Hypothalamus (tissue), 51 donors: ENCODE measurements at places on chromosomes 12 and 14.

DNA sequence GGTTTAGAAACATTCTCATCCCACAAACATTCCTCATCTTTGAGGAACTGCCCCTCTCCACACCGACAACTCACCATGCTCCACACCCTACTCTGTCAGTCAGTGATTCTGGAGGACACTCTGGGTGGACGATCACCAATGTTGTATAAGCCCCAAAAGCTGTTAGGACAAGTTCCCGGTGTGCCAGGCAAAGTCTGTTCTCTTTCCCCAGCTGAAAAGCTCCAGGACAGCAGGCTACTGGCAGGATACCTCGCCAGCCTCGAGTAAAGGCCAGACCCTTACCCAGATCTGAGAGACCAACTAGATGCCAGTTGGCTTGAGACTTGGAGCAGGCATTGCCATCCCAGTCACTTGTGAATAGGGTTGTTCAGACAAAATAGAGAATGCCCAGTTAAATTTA lies 12.0 kb downstream of the KRT5 start:
- no peak for DNase-seq

- DNase-seq: no peak
These were observed 722 bp downstream of the FAM234B start for GRCh38 chr12:13044906-13045299.

DNA sequence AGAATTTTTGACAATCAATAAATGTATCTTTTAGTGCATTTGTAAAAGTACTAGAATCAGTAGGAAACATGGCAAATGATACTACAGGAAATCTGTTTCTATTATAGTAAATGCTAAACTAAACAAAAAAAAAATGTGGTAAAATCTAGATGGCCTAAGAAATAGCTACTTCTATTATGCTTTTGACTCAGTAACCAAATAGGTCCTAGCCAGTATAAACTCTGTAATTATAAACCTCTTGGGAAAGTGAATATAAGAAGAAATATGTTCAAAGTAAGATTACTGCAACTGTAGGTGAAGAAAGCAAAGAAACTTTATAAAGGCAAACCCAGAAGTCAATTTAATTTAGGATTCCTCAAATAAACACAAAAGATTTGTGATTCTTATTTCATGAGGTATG lies 581.2 kb downstream of the LRFN5 start:
- no peak for DNase-seq

DNA sequence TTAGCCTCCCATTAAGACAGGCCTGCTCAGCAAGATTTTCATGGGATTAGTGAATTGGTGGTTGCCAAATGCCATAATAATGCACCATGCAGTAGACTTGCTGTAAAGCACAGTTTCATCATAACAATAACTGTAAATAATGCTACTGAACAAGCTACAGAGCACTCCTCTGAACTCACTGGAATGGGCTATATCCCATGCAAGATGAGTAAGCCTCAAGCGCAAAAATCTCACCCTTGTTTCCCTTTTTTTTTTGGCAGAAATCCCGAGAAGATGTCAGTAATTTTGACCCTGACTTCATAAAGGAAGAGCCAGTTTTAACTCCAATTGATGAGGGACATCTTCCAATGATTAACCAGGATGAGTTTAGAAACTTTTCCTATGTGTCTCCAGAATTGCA lies 145.9 kb upstream of the HIF1A start:
- no peak for DNase-seq

DNA sequence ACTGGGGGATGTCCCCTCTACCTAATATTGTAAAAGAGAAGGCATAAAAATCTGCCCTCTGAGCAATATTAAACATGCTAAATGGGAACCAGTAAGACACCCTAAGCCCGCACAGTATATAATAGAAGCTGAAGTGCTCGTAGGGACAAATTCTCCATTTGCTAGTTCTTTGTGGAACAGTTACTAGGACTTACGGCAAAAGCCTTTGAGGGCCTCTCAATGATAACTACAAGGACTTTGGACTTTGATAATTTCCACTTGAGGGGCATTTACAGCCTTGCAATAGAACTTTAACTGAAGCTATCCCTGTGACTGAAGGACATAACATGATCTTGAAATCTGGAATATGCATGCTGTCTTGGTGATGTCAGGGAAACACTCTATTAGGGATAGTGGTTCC lies 111.5 kb upstream of the IFNG-AS1 start:
- DNase-seq: no peak

DNA sequence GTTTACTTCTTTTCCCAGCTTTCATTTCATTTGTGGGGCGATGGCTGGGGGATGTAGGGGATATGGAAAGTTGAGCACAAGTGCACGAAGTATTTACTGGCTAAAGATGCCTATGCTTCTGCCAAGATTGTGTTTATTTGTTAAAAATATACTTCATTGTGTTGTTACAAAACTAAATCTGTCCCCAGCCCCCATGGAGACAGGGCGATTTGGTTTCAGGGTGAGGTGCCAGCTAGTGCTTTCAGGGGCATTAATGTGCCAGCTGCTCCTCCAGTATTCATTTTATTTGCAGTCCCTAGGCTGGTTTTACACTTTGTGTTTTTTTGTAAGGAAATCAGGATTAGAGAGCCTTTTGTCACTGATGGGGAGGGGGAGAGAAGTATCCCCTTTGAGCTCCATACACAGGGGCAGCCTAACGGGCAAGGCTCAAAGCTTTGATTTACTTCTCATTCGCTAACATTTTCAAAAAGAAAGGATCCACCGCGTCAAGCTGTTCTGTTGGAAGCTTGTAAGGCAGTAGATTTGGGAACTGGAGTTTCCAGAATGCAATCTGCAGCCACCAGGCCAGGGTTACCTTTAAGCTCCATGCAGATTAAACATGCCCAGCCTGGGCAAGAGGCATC lies 198.7 kb upstream of the PLEKHG7 start:
- DNase-seq: no peak

- DNase-seq: no peak
These were observed 51.6 kb upstream of the OR4E1 start for GRCh38 chr14:21725250-21725649.

GRCh38 chr12:69329669-69330428 lies 18.3 kb upstream of the LYZ start:
- DNase-seq: no peak

DNA sequence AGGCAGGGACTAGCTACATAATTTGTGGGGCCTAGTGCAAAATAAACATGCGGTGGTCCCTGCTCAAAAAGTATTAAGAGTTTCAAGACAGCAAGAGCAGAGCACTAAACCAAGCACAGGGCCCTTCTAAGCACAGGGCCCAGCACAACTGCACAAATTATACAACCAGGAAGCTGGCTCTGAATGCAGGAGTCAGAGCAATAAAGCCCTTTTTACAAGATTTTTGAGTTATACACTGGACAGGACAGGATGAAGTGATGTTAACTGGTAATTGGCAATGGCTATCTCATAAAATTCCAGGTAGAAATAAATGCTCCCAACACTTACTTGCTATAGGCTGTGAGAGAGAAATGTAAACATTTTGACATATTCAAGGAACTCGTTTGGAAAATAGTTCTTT lies 86.2 kb upstream of the GPHB5 start:
- DNase-seq: no peak

DNA sequence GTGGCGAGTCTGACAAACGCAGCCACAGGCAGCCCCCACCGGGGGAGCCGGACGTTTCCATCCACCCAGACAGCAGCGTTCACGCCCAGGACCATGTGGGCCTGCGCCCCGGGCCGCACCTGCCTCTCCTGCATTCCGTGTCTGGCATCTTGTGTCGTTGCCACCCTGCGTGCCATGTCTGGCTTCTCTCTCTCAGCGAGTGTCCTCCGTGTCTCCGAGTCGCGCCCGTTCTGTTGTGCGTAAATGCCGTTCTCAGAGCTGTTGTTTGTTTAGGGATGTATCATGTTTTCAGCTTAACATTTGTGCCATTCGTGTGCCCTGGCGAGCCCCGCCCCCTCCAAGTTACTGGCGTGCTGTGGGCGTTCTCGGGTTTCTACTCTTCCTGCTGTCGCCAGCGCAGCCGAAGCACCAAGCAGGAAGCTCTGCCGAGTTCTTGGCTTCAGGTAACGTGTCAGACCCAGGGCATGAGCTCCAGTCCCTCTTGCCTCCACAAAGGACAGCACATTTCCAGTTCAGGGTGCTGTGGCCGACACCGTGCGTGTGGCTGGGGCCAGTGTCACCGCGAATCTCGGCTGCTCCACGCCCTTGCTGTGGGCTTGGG lies 34.6 kb downstream of the NOC4L start:
- no peak for DNase-seq

DNA sequence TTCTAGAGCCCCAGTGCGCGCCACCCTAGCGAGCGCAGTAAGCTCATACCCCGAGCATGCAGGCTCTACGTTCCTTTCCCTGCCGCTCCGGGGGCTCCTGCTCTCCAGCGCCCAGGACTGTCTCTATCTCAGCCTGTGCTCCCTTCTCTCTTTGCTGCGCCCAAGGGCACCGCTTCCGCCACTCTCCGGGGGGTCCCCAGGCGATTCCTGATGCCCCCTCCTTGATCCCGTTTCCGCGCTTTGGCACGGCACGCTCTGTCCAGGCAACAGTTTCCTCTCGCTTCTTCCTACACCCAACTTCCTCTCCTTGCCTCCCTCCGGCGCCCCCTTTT lies 791 bp downstream of the TMEM233 start:
- no peak for DNase-seq

DNA sequence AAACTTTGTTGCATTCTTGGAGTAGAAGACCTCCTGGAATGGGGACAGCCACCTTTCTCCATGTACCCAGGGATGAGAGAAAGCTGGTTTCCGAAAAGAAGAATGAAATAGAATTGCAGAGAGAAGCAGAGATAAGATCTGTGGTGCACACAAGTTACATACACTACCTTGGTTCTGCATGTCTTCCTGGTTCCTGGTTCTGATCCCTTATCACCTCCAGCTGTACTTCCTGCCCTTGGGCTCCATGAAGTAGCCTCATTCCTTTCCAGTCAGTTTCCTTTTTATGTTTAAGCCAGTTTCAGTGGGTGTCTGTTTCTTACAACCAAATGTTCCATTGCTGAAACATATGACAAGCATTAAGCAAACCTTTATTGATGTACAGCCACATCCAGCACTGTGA lies 69.3 kb downstream of the FBXW8 start:
- DNase-seq: no peak

- DNase-seq: no peak
These were observed 16.3 kb downstream of the CFAP73 start for GRCh38 chr12:113165521-113166450.
